ENCODE measurements at places on chromosomes 2 and 18.

DNA sequence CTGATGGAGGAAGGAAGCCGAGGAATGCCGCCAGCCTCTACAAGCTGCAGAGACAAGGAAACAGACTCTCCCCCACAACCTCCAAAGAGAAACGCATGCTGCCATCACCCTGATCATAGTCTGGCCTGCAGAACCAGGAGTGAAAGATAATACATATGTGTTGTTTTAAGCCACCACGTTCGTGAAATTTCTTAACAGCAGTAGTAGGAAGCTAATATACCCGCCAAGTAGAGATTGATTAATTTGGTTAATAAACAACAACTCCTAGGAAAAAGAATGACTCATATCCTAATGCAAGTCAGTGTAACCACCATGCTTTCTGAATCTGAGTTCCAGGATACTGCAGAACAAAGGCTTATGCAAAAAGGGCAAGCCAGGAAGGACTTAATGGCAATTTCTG lies 36.6 kb downstream of the LONRF2 start:
- DNase-seq: peak; percentile 98

- no peak for DNase-seq
Measured at GRCh38 chr2:178223806-178224205, 29.5 kb downstream of the OSBPL6 start.

- DNase-seq: no peak
Measured at GRCh38 chr18:77993188-77993981, 743.7 kb downstream of the GALR1 start.

DNA sequence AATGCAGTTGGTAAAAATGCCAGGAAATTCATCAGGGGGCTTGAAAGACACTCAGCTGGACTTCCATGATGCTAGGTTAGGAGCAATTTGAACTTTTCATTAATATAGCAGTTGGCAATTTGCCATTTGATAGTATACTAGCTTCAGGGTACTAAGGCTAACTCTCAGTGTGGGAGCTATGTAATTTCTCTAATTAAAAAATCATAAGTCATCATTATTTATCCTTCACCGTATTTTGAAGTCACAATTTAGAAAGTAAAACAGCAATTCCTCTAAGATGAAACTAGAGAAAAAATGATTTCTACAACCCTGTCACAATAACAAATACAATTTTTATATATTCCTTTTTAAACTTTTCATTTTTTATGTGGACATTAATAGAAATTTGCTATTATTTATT lies 190.8 kb downstream of the GPD2 start:
- DNase-seq: no peak
